Activated naive CD8-positive, alpha-beta T cell treated with anti-CD3 and anti-CD28 coated beads for 36 hours (primary cell): ENCODE measurements at places on chromosomes 12 and 14. TPM values are rescaled to one million over a fixed set of nuclear protein-coding genes. Genes with fewer than 3 reads are reported as not detected.

Gene FAM181A
- total RNA-seq: not detected

Gene CMKLR1
- total RNA-seq: not detected

Gene CAPZA3
- not detected for total RNA-seq

- H3K27me3 ChIP-seq: no peaks in the 10 kb centered on the region
- H3K36me3 ChIP-seq: no peaks in the 10 kb centered on the region
- H3K4me3 ChIP-seq: no peak overlapping the region
Observed at GRCh38 chr14:105582639-105583038, 56.3 kb downstream of the TMEM121 start.

GRCh38 chr14:104593710-104594136, 10.8 kb downstream of the TMEM179 start:
- H3K27me3 ChIP-seq: peaks cover 7% of the 10 kb centered on the region
- H3K27ac ChIP-seq: no peak overlapping the region
- no peak for DNase-seq
- H3K4me1 ChIP-seq: no peaks in the 10 kb centered on the region
- H3K36me3 ChIP-seq: no peaks in the 10 kb centered on the region

- peaks cover 12% of the 10 kb centered on the region for H3K36me3 ChIP-seq
- no peak overlapping the region for H3K27ac ChIP-seq
- H3K4me3 ChIP-seq: no peak overlapping the region
- no peaks in the 10 kb centered on the region for H3K27me3 ChIP-seq
Observed at GRCh38 chr12:108679106-108679681, 45.5 kb upstream of the SELPLG start.

- no peaks in the 10 kb centered on the region for H3K4me1 ChIP-seq
- H3K27me3 ChIP-seq: no peaks in the 10 kb centered on the region
- no peaks in the 10 kb centered on the region for H3K36me3 ChIP-seq
- H3K4me3 ChIP-seq: no peak overlapping the region
Observed at GRCh38 chr12:16324772-16325171, 22.7 kb upstream of the MGST1 start.

DNA sequence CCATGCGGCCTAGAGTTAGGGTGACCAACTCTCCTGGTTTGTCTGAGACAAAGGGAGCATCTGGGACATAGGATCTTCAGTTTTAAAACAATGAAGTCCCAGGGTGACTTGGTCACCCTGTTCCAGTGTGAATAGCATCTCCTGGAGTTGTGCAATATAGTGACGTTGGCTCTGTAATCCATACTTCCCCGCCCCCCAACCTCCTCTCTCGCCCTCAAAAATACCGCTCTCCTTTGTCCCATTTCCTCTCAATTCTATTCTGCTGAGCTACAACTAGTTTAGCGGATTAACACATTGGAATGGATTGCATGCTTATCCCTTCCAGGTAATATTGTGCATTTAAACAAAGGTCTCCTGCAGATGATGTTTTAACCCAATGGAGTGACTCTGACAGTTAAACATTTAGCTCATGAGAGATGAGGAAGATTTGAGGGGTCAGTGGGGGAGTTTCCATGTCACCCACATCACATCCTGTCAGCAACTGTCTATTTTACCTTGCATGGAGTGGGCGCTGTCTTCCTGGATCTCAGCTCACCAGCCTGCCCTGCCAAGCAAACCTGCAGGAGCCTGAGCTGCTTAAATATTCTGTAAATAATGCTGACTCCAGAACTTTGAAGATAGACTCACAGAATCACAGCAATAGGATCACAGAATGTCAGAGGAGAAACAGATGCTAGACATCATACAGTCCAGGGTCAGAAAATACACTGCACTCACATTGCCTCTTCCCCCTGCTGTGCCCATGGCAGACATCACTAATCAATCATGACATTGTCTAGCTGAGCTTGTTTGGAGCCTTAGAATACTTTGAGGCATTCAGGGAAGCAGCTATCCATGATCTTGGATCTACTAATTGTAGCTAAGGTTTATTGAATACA, 43.0 kb downstream of the MAP1LC3B2 start:
- H3K36me3 ChIP-seq: no peaks in the 10 kb centered on the region
- H3K27me3 ChIP-seq: no peaks in the 10 kb centered on the region
- H3K4me1 ChIP-seq: peaks cover 13% of the 10 kb centered on the region

GRCh38 chr14:94461526-94462218, 9.1 kb upstream of the SERPINA11 start:
- no peak overlapping the region for H3K4me3 ChIP-seq
- H3K27ac ChIP-seq: no peak overlapping the region
- H3K4me1 ChIP-seq: no peaks in the 10 kb centered on the region
- H3K36me3 ChIP-seq: peaks cover 2% of the 10 kb centered on the region

GRCh38 chr12:124411953-124412645, 117.2 kb downstream of the RFLNA start:
- H3K36me3 ChIP-seq: no peaks in the 10 kb centered on the region
- no peaks in the 10 kb centered on the region for H3K4me1 ChIP-seq
- no peaks in the 10 kb centered on the region for H3K27me3 ChIP-seq
- H3K27ac ChIP-seq: no peak overlapping the region
- DNase-seq: no peak

- no peak for DNase-seq
- H3K27ac ChIP-seq: no peak overlapping the region
- H3K4me1 ChIP-seq: no peaks in the 10 kb centered on the region
Observed at GRCh38 chr12:58487678-58488161, 432.6 kb downstream of the LRIG3 start.

DNA sequence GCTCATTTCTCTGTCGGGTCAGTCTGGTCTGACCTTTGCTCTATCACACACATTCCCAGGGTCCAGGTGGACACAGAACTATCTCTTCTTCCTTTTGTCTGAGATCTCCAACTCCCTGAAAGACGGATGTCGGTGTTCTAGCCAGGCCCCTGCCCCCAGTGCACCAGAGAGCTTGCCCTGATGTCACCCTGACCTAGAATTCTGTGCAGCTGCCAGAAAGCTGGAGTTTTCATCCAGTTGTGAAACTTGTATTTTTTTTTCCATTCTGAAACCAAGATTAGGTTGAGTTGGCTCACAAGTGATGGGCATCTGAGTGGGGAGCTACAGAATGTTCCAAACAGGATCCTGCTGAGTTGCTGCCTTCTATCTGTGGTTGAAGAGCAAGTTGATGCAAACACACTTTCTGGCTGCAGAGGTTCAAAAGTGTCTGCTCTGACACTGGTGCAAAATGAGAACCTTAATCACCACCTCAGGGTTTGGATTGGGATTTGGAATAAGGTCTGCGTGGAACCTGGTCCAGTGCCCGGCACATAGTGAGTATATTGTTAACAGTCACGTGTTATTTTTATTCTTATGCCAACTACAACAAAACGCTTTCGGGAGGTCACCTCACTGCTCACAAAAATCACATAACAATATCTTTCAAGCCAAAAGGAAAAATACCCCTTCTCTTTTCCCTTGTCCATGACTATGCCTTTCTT, 211.5 kb downstream of the SLC15A4 start:
- no peak overlapping the region for H3K27ac ChIP-seq
- H3K4me3 ChIP-seq: no peak overlapping the region
- H3K36me3 ChIP-seq: no peaks in the 10 kb centered on the region
- H3K27me3 ChIP-seq: no peaks in the 10 kb centered on the region
- no peaks in the 10 kb centered on the region for H3K4me1 ChIP-seq
- no peak for DNase-seq
